Activated CD4-positive, alpha-beta T cell treated with anti-CD3 and anti-CD28 coated beads, Interleukin-2, amount 50 U/mL, for 4 hours (primary cell): ENCODE measurements at places on chromosomes 6 and 20.

GRCh38 chr6:110552901-110553641 lies 76.7 kb upstream of the SLC22A16 start:
- no peak for DNase-seq

DNA sequence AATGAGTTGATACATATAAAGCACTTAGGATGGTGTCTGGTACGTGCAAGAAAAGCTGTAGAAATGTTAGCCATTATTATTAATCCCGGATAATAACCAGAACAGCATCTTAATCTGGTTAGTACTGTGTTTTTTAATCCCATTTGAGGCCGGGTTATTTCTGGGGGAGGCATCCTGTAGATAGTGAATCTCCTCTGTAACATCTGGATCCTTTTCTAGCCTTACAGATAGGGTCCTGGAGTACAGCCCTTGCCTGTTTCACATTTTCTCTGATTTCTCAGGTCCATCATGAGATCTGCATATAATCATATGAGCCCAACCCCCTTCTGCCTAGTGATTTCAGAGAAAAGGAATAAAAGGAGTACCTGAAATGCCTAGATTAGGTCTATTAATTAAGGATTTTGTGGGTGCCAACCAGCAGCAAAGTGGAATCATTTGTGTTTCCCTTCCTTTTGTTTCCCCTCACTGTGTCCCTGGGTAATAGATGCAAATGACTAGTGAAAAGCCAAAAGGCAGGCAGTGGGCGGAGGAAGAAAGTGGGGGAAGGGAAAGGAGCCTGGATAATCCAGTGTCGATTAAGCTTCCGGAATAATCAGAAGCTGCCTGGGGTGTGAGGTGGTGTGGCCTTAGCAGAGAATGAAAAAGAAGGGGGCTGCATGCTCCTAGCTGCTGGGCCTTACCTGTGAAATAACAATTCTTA lies 88.9 kb downstream of the SOBP start:
- no peak for DNase-seq

GRCh38 chr6:27890445-27891319 lies 21.5 kb downstream of the OR2B2 start:
- DNase-seq = peak; percentile 51

DNA sequence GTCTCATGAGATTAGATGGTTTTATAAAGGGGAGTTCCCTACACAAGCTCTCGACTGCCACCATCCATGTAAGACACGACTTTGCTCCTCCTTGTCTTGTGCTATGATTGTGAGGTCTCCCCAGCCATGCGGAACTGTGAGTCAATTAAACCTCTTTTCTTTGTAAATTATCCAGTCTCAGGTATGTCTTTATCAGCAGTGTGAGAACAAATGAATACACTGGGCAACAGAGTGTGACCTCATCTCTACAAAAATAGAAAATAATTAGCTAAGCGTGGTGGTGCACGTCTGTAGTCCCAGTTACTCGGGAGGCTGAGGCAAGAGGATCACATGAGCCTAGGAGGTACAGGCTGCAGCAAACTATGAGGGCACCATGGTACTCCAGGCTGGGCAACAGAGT lies 51.3 kb downstream of the MDN1 start:
- DNase-seq = no peak

DNA sequence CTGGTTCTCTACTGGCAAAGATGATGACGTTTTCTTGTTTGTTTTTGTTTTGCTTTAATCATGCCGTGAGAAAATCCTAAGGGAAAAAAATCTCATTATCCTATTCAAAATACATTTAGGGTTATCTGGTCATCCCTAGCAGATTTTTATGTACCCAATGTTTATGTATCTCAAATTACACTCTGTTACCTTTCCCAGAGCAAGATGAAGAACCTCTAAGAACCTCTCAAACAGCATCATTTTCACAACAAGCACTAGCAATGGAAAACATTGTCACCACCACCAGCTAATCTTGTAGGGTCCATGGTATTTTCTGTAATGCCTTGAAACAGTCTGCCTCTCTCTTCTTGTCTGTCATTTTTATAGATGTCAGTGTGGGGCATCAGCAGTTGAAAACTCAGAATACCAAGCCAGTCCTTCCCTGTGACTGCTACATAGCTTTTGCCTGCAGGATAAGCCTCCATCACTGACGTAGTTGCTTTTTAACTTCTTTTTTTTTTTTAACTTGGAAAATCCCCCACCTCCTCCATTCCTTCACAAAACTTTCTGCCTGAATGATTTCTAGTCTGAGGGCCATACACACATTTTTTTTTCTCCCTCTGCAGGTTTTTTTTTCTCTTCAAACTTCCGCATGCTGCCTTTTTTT lies 2.4 kb upstream of the SNAP25 start:
- no peak for DNase-seq

DNA sequence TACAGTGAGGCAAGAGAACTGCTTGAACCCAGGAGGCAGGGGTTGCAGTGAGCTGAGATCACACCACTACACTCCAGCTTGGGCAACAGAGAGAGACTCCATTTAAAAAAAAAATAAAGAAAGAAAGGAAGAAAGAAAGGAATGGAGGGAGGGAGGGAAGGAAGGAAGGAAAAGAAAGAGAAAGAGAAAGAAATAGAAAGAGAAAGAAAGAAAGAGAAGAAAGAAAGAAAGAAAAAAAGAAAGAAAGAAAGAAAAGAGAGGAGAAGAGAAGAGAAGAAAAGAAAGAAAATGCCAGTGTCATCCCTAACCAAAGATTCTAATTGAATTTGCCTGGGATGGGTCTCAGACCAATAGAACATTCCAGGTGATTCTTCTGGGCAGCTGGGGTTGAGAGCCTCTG lies 4.2 kb downstream of the TGM3 start:
- DNase-seq = no peak

DNA sequence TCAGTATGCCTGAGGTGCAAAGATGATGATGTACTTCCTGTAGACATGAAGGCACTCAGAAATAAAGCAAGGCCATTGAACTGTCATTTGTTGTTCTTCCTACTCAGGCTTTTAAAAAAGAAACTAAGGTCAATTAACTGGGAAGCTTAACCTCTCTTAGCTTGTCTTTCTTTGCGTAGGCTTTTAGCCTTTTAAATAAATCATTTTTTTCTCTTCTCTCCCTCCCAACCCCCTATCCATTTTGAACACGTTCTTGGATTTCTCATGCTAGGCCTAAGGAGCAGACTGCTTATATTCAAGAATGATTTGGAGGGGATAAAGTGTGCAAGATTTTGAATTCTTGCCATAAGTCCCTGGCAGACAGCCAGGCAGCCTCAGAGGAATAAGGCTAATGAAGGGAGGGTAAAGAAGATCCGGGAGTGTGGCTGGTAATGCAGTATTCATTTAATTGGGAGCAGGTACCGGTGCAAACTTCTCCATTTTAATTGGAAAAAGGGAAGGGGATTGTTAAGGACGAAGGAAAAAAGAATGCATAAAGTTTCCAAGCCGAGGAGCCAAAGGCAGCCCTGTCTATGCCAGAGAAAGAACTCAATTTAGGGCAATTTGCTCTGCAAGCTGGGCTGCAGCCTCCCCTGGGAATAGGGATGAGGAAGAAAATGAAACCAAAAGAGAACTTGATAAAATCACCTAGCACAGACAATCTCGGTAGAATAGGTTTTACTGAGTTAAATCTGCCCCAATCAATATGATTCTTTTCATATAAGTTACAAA lies 343.8 kb upstream of the MMS22L start:
- DNase-seq = no peak

GRCh38 chr6:2853769-2854395 lies 12.2 kb upstream of the SERPINB1 start:
- peak; percentile 81 for DNase-seq

GRCh38 chr6:337805-338368 lies 45.6 kb downstream of the DUSP22 start:
- DNase-seq = no peak

DNA sequence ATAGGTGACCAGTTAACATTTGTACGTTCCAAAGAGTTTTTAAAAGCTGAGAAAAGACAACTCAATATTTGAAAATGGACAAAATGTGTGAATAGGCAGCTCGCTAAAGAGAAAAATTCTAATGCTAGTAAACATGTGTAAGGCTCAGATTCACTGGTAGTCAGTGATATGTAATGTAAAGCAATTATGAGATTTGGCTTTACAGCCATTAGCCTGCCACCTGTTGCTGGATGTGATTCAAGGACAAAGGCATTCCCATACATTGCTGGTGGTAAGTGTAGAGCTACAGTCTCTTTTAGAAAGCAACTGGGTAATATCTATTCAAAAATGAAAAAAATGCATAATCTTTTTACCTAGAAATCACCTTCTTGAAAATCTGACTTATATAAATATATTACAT lies 114.3 kb downstream of the COL19A1 start:
- no peak for DNase-seq

DNA sequence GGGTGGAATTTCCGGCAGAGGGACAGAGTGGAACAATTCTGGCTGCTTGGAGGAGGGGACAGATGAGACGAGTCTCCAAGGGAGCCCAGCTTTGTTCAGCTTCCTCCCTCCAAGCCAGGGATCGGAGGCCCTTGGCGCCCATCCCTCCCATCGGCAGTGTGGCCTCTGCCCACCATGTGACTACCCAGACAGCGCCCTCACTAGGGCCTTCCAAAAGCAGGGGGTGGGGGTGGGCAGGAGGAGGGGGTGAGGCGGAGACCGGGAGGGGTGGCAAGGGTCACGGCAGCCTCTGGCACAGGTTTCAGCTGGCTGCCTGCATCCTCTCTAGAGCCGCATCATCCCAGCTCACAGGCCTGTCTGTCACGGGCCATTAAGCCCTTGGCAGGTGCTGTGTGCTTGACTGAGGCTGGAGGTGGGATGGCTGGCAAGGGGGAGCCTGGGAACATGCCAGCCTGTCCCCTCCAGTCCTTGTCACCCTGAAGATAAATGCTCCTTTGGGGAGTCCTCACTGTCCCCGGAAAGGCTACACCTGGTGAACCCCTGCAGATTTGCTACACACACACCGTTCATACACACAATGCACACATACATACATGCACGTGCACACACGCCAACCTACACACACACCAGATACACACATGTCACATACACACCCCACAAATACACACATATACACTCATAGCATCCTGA lies 6.2 kb upstream of the FGD2 start:
- DNase-seq = no peak

DNA sequence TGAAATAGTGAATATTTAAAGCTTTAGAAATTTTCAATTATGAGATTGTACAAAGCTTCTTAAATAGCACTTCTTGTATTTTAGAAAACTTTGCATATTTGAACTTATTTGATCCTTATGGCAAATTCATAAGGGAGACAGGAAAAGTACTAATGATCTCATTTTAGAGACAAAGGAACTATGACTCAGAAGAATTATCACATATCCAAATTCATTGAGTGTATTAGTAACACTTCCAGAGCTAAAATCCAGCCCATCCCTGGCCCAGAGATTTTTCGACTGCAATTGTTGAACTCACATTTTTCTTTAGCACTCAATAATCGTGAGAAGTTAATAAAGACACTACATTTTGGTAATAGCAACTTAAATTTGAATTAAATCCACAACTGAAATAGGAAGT lies 704.3 kb downstream of the EPM2A start:
- no peak for DNase-seq

- DNase-seq = no peak
Measured at GRCh38 chr6:108635505-108636226, 74.9 kb downstream of the FOXO3 start.

DNA sequence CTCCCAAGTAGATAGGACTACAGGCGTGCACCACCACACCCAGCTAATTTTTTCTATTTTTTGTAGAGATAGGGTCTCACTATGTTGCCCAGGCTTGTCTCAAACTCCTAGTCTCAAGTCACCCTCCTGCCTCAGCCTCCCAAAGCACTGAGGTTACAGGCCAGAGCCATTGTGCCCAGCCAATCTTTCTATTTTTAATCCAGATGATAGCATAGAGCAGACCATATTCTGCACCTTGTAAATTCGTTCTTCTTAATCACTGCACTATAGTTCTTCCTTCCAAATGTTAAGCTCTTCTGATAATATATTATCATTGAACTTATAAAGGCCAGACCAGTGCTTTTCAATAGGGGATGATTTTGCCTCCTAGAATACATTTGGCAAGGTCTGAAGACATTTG lies 24.0 kb upstream of the CNKSR3 start:
- no peak for DNase-seq

- no peak for DNase-seq
Measured at GRCh38 chr20:23106271-23106851, 20.2 kb upstream of the CD93 start.

- no peak for DNase-seq
Measured at GRCh38 chr6:125910527-125910926, 46.0 kb upstream of the HINT3 start.

DNA sequence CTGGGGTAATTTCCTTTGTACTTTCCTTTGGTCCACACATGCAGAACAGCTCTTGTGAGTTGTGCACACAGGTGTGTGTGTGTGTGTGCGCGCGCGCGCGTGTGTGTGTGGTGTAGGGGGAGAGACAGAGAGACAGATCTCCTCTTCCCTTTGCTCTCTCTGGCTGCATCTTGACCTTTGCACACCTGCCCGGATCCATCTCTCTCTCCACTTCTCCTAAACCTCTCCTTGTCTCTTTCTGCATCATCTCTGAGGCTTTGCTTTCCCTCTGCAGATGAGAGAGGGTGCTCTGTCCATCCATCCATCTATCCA lies 67.0 kb downstream of the SRC start:
- DNase-seq = no peak

- no peak for DNase-seq
Measured at GRCh38 chr6:7684843-7685242, 41.1 kb upstream of the BMP6 start.

DNA sequence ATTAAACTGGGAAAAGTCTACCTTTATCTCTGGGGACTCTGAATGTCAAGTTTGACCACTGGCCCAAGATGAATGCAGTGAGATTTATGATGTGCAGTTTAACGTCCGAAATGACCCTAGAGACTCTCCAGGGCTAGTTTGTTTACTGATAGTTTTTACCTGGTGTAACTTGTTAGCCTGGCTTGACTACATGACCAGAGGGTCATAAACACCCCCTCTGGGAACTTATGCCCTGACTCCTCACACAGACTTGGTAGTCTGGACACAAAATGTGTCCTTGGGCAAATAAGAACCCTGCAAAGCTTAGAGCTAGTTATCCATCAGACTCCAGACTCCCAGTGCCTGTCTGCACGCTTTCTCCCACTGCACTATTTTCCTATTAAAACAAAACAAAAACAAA lies 606.5 kb downstream of the HACE1 start:
- no peak for DNase-seq

GRCh38 chr6:42210551-42210950 lies 7.1 kb downstream of the MRPS10 start:
- DNase-seq = no peak

GRCh38 chr6:3277251-3277650 lies 18.5 kb downstream of the PSMG4 start:
- DNase-seq = no peak
